ENCODE measurements at places on chromosomes 3 and 15.

- DNase-seq = no peak
Measured at GRCh38 chr3:54882129-54882833, 45.6 kb downstream of the LRTM1 start.

DNA sequence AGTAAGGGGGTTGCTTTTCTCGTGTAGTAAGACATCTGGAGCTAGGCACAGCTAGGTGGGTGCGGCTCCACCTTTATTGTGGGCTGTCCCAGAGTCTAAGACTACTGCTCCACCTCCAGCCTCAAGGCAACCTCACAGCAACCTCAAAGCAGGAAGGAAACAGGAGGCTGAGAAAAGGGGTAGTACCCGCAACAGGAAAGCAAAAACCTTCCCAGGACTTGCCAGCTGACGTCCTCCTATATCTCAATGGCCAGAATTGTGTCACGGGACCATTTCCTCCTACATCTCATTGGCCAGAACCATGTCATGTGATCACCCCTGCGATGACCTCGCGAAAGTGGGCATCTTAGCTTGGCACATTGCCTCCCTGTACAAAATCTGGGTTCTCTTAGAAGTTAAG is 4.3 kb upstream of the GPR160 start:
- DNase-seq = no peak

- peak; percentile 79 for DNase-seq
Measured at GRCh38 chr3:115814778-115815380, 191.6 kb downstream of the GAP43 start.

- no peak for DNase-seq
Measured at GRCh38 chr3:133246119-133246518, 153.7 kb upstream of the BFSP2 start.

DNA sequence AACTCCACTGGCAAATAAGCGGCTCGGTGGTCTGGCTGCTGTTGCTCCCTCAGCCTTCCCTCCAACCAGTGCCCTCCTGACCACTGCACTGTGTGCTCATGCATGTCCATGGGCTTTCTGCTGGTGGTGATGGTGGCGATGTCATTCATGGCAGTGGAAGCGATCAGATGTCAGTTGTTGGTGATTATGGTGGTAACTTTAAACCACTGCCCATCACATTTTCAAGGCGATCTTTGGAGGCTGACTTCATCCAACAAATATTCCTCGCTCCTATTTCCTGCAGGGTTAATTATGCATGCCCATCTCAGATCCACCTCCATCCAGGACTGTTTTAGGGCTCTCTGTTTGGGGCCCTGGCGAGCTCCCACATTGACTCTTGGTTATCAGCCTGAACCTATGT is 13.4 kb upstream of the HCN4 start:
- DNase-seq = no peak

DNA sequence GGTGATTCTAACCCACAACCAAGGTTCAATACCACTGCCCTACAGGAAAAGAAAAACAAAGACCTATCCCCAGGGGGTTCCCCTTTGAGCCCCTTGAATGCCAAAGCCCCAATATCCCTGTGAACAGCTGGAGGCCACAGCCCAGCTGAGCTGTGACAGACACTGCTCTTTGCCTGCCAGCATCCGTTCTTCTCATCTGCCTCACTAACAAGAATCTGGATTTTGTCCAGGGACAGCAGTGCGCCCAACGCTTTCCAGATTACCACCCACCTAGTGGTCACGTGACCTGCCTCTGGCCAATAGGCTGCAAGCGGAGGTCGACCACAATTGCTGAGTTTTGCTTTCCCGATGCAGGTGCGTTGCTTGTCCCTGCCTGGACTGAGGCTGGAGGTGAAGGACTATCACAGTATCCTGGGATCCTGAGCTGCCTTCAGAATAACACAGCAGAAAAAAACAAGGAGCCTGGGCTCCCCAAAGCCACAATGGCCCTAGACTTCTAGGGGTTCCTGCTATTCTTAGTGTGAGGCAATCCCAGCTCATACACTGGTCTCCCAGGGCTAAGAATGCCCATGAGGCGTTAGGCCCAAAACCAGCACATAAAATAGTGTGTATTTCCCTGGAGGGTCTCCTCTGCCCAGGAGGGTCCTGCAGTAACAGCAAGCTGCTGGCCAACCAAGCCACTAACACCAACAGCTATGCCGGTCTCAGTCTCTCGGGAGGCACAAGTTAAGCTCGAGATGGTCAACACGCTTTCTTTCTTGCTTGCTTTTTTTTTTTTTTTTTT is 13.8 kb downstream of the BDH1 start:
- peak; percentile 73 for DNase-seq

GRCh38 chr3:129888771-129889170 is 4.7 kb downstream of the TMCC1 start:
- no peak for DNase-seq
